ENCODE measurements at places on chromosomes 16 and 17.

- peaks cover 87% of the 10 kb centered on the region for H3K36me3 ChIP-seq
- H3K4me3 ChIP-seq: peak overlapping the region; percentile 92
- peak; percentile 79 for DNase-seq
- H3K27me3 ChIP-seq: no peaks in the 10 kb centered on the region
These were observed 5.2 kb downstream of the CCR7 start for GRCh38 chr17:40559954-40560591.

DNA sequence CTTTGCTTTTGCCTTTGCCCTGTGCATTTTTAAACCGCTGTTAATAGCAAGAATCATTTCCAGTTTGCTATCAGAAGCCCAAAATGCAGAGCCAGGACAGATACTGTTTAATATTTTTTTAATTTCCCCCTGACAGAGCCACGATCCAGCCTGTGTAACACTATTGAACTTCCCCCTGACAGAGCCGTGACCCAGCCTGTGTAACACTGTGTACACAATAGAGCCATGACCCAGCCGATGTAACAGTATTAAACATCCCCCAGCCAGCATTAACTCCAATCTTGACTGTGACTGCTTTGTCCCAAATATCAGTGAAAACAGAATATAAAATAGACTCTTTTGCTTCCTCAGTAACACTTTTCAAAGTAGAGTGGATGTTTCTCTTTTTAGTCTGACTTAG, 607.9 kb upstream of the CDH5 start:
- H3K4me3 ChIP-seq: no peak overlapping the region
- no peaks in the 10 kb centered on the region for H3K4me1 ChIP-seq
- H3K27me3 ChIP-seq: no peaks in the 10 kb centered on the region
- no peak for DNase-seq
- no peak overlapping the region for H3K27ac ChIP-seq
- no peaks in the 10 kb centered on the region for H3K36me3 ChIP-seq

- peaks cover 3% of the 10 kb centered on the region for H3K4me1 ChIP-seq
- no peak overlapping the region for H3K4me3 ChIP-seq
- no peak for DNase-seq
- H3K36me3 ChIP-seq: peaks cover 3% of the 10 kb centered on the region
These were observed 744 bp downstream of the SALL1 start for GRCh38 chr16:51150165-51150887.

- H3K4me1 ChIP-seq: no peaks in the 10 kb centered on the region
- H3K4me3 ChIP-seq: no peak overlapping the region
- no peak overlapping the region for H3K27ac ChIP-seq
- peaks cover 12% of the 10 kb centered on the region for H3K27me3 ChIP-seq
These were observed 28.7 kb downstream of the COX4I1 start for GRCh38 chr16:85828166-85828565.

DNA sequence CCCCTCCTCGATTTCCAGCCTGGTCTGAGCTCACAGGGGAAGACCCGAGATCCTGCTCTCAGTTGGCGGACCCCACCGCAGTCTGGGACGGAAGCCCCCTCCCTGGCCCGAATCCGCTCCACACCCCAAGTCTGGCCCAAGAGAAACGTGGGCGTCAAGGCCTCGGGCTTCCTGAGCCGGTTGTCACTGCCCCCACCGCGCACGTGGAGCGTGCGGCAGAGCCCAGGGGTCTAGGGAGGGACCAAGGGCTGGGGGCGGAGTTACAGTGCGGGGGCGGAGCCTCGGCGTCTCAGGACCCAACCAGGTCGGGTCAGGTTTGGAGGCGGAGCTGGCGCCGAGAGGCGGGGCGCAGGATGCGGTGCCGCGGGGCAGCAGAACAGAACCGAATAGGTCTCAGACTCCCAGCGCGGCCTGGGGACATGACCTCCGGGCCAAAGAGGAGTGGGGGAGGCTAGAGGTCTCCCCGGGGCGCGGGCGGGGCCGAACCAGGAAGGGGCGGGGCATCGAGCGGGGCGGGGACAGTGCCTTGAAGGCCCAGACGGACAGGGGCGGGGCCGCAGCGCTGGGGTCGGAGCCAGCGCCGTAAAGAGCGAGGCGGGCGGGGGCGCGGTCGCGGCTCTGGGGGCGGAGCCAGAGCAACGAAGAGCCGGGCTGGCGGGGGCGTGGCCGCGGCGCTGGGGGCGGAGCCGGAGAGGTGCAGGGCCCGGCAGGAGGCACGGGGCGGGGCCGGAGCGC, 431 bp upstream of the ZFPM1 start:
- peaks cover 8% of the 10 kb centered on the region for H3K27me3 ChIP-seq
- peak overlapping the region; percentile 83 for H3K27ac ChIP-seq
- peaks cover 11% of the 10 kb centered on the region for H3K4me1 ChIP-seq
- DNase-seq: peak; percentile 97
- H3K4me3 ChIP-seq: peak overlapping the region; percentile 81

DNA sequence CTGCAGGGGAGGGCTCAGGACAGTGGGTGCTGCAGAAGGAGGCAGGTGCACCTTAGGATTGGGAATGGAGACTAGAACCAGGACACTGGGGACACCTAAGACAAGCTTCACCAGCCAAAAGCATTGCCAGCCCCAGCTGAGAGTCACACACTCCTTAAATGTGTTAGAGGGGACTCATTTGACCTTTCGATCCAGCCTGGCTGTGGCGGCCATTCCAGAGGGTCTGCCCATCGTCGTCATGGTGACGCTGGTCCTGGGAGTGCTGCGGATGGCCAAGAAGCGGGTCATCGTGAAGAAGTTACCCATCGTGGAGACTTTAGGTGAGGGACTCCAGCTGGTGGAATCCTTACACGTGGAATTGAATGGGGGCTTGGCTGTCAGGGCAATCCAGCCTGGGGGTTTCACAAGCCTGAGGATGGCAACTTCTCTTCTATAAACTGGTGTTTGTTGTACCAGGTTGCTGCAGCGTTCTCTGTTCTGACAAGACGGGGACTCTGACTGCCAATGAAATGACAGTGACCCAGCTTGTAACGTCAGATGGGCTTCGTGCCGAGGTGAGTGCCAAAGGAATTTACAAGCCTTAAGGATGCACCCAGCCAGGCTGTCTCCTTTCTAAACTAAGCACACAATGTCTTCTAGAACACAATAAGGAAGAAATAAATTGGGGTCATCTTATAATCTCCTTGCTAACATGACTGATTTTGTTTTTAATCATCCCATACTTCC, 65.3 kb downstream of the MEAK7 start:
- H3K27ac ChIP-seq: no peak overlapping the region
- no peaks in the 10 kb centered on the region for H3K36me3 ChIP-seq
- no peak for DNase-seq
- H3K27me3 ChIP-seq: peaks cover 10% of the 10 kb centered on the region

DNA sequence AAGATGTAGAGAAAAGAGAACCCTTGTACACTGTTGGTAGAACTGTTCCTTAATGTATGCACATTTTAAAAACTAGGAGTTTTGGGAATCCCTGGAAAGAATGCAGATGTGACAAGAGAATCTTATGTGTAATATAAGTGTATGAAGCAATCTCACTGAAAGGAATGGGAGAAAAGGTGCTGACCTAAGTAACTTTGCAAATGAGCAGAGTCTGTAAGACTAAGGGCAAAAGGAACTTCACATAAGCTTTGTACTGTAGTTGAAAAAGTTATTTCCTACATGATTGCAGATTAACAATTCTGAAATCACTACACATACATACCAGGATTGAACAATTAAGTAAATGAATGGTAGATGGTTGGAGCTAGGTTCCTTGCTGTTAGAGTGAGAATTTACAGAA, 22.3 kb downstream of the CBLN1 start:
- no peaks in the 10 kb centered on the region for H3K27me3 ChIP-seq
- H3K27ac ChIP-seq: no peak overlapping the region
- H3K36me3 ChIP-seq: no peaks in the 10 kb centered on the region
- DNase-seq: no peak

- H3K36me3 ChIP-seq: no peaks in the 10 kb centered on the region
- H3K27ac ChIP-seq: no peak overlapping the region
- no peaks in the 10 kb centered on the region for H3K4me1 ChIP-seq
These were observed 46.7 kb downstream of the FOXL1 start for GRCh38 chr16:86625029-86625428.

GRCh38 chr17:15273141-15273793, 8.1 kb upstream of the PMP22 start:
- DNase-seq: no peak
- peaks cover 2% of the 10 kb centered on the region for H3K27me3 ChIP-seq
- no peak overlapping the region for H3K4me3 ChIP-seq
- H3K27ac ChIP-seq: no peak overlapping the region
- H3K36me3 ChIP-seq: no peaks in the 10 kb centered on the region
- peaks cover 8% of the 10 kb centered on the region for H3K4me1 ChIP-seq

DNA sequence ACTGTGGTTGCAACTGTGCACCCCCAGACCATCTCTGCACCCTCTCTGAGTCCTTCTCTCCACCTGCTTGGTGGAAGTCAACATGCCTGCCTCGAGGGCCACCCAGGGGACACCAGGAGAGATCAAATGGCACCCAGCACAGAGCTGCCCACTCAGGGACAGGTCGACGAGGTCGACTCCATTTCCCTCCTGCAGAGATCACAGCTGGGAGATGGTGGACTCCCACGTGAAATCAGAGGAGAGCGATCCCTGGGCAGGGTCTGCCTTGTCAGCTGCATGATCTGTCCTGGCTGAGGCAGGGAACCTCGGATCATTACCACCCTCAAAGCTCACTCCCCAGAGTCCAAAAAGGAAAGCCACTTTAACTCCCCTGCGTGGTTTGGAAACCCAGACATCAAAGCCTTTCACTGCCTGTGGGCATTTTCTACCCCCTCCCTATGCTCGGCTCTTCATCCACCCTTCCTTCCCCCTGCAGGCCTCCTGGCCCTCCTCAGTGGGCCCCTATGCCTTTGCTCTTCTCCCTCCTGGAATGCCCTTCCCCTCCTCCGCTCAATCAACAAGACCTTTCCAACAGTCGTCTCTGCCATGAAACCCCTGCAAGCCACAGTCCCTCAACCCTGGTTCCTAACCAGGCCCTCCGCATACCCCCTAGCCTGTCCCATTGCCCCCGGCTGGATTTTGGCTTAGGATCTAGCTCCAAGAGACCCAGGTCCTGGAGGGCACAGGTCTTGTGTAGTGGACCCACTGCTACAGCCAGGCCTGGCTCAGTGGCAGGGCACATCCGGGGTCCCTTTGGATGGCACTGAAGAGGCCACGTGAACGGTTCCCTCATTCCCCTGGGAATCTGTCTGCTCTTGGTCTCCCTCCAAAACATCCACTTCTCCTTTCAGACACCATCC, 103.8 kb upstream of the RPL38 start:
- no peak overlapping the region for H3K27ac ChIP-seq
- H3K27me3 ChIP-seq: no peaks in the 10 kb centered on the region
- H3K36me3 ChIP-seq: no peaks in the 10 kb centered on the region

GRCh38 chr16:86384263-86384649, 126.1 kb upstream of the FOXF1 start:
- H3K4me1 ChIP-seq: no peaks in the 10 kb centered on the region
- no peaks in the 10 kb centered on the region for H3K27me3 ChIP-seq
- H3K36me3 ChIP-seq: no peaks in the 10 kb centered on the region
- H3K27ac ChIP-seq: no peak overlapping the region
- DNase-seq: no peak
- H3K4me3 ChIP-seq: no peak overlapping the region

- peaks cover 22% of the 10 kb centered on the region for H3K27me3 ChIP-seq
- no peak overlapping the region for H3K4me3 ChIP-seq
- no peaks in the 10 kb centered on the region for H3K4me1 ChIP-seq
- DNase-seq: no peak
- no peaks in the 10 kb centered on the region for H3K36me3 ChIP-seq
These were observed 9.3 kb upstream of the IRX5 start for GRCh38 chr16:54921206-54921824.
